Dorsolateral prefrontal cortex (tissue), 122 donors: ENCODE measurements at places on chromosomes 5 and 9.

DNA sequence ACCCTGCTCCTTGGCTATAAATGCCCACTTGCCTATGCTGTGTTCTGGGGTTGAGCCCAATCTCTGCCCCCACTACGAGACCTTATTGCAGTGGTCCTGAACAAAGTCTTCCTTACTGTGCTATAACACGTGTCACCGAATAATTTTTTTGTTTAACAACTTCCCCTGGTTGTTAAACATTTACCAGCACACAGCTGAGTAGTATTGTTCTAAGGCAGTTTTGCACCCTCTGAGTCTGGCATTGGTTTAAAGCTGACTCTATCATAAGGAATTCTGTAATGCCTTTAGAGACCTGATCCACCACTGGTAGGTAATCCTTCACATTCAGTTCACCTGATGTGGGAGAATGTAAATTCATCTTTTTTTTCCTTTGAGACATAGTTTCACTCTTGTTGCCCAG lies 25.6 kb upstream of the ANKRD31 start:
- no peak for DNase-seq

- DNase-seq: peak; percentile 66
Measured at GRCh38 chr5:93599399-93600120, 16.5 kb downstream of the NR2F1 start.

DNA sequence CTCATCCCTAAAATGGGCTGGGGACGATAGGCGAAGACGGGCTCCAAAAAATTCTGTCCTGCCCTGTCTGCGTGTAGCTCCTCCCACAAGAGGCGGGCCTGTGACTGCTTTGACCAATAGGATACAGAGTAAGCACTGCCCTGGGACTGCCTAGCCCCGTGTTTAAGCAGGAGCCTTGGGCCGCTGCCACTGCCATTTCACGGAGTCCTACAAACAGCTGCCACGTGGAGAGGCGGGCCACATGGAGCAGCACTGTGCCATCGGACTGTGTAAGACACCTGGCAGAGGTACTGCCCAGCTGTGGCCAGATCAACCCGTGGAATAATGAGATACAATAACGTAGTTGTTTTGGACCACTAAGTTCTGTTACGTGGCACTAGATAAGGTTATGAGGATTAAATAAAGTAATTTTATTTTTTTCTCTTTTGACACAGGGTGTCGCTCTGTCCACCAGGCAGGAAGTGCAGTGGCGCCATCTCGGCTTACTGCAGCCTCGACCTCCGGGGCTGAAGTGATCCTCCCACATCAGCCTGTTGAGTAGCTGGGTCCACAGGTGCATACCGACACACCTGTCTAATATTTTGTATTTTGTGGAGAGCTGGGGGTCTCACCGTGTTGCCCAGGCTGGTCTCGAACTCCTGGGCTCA lies 87.2 kb downstream of the LMNB1 start:
- no peak for DNase-seq

DNA sequence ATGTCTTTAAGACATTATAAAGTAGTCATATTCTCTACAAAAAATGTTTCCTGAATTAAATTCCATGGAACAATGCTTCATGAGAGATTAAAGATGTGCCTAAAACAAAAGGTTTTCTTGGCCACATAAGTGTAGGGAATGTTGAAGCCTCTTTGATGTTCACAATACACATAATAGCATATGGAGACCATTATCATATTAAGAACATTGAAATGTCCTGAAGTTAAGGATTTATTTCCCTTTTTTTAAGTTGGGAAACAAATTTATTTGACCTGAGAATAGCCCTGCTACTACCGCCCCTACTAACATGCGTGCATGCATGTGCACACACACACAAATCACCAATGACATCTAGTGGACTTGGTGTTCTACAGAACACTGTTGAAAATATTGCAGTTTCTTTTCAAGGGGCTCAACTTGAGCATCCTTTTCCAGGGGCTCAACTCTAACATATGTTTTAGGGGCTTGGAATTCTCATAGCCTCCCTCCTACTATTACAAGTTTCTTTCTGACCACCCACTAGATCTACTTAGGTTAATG lies 124.9 kb upstream of the C6 start:
- DNase-seq: no peak

- no peak for DNase-seq
Measured at GRCh38 chr9:133458643-133459312, 1.0 kb upstream of the CACFD1 start.

DNA sequence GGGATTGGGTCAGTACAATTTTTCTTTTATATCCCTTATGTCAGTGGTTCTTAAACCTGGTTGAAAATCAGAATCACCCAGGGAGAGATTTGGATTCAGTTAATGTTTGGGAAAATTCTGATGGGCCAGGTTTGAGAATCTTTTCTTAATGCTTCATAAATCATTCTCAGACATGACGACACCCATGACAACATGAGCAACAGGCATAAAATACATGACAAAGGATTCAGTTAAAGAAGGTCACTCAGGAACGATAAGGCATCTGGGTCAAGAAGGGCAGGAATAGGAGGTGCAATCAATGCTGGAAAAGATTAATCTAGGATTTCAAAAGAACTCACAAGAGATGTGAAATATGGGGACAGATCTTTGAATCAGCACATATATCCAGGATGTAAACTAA lies 41.8 kb downstream of the ELOVL7 start:
- no peak for DNase-seq

GRCh38 chr5:18944771-18945170 lies 1043.2 kb downstream of the CDH18 start:
- DNase-seq: no peak

DNA sequence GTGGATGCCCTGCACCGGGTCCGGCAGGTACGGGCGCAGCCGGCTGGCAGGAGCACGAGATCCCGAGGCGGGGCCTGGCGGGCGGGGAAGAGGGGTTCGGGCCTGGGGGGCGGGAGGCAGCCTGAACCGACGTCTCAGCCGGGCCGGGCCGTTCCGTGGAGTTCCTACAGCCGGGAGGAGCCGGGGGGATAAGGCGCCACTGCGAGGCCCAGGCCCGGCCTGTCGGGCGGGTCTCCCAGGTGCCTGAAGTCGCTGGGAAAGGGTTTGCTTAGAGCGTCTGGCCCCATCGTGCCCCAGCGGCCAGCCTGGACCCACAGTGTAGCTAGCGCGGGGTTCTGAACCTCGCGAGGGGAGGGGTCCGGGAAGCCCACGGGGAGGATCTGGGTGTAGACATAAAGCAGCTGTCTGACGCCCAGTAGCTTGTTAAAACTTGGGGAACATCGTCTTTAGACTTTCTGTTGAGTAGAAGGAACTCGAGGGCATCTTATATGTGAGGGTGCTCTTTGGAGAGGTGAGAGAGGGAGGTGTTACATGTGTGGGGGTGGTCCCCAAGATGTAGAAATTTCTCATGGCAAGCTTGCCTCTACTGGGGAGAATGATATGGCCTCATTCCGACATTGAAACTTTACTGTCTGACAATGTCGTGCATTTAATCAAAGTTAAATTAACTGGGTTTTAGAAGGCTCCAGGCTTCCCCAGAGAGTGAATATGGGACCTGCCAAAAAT lies 524 bp downstream of the FUBP3 start:
- no peak for DNase-seq

DNA sequence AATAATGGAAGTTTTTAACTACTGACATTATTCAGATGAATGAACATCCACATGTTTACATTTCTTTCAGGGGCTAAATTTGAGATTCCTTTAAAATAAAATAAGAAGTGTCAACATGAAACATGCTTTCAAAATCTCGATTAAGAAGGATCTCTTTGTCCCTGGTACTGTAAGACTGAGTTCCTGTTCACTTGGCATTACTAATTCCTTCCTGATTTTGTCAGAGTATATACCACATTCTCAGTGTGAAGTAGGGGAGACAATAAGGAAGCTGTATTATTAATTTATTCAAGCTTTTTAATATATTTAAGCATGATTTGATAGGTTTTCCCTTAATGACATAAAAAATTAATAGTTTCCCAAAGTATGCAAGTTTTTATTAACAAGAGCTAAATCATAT lies 81.5 kb upstream of the GRHPR start:
- DNase-seq: no peak

- no peak for DNase-seq
Measured at GRCh38 chr5:93378073-93378472, 202.9 kb downstream of the NR2F1-AS1 start.

- DNase-seq: no peak
Measured at GRCh38 chr5:137144656-137145055, 354.5 kb downstream of the SPOCK1 start.

GRCh38 chr9:124800306-124801259 lies 23.6 kb downstream of the OLFML2A start:
- DNase-seq: no peak

DNA sequence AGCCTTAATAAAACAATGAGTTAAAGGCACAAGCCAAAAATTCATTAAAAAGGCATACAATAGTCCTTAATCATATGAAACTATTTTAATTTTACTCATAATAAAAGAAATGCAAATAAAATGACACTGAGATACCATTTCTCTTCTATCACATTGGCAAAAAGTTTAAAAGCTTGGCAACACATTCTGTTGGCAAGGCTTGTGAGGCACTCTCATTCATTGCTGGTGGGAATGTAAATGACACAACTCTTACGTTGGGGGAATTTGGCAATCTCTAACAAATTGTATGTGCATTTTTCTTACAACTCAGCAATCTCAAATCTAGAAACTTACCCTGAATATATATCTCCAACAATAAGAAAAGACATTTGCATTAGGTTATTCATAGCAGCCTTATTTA lies 111.6 kb downstream of the PRELID2 start:
- no peak for DNase-seq

GRCh38 chr9:15231788-15232635 lies 75.0 kb downstream of the TTC39B start:
- DNase-seq: no peak

DNA sequence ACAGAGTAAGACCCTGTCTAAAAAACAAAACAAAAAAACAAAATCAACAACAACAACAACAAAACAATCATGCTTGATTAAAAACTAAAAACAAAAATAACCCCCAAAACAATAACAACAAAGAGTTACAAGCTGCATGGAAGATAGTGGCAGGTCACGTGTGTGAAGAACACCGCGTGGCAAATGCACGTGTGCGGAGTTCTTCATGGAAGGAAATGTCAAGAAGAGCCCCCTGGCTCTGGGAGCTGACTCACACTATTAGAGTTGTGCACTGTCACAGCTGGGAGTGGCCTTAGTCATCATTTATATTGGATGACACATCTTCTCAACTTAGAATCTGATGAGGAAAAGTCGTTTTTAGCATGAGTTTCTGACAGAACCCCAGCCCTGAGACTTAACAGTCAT lies 110.5 kb downstream of the JMY start:
- DNase-seq: no peak

DNA sequence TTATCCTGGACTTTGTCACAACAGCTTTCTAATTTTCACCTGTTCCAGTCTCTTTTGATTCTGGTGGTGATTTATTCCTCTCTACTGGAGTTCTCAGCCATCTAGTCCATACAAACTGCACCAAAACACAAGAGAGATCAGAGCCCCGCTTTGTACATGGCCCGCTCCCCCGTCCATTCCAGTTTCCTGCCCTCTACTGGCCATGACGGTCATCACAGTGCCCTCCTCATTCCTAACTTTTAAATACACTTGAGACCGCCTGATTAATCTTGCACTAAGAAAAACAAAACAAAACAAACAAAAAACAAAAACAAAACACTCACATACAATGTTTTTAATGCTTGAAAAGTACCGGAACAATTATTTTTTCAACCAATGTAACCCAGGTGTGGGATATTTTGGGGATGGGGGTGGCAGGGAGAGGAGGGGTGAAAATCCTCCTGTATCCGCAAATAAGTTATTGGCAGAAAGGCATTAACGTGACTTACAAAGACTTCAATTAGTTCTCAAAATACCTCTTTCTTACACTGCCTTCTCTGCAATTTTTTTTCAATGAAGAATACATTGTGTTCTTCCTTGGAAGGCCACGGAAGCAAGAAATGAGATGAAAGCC lies 84.8 kb upstream of the PAM start:
- no peak for DNase-seq

DNA sequence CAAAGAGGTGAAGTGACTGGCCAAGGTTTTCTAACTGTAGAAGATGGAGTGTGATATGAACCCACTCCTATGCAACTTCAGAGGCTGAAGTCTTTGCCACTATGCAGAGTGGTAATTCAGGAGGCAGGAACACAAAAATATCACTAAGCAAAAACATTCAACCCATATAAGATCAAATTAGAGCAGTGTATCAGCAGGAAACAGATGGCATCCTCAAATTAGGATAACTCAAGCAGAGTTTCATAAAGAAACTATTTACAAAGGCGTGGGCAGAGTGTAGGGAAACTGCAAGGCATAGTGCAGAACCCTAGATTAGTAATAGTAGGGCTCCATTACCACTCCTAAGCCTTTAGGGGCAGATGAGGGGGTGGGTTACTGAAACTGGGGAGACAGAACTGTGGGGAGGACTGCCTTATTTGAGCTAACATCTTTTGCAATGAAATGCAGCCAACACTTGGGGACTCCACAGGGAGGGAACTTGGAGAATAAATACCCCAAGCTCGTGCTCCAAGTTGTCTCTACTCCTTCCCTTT lies 72.2 kb downstream of the PTTG1 start:
- DNase-seq: no peak

DNA sequence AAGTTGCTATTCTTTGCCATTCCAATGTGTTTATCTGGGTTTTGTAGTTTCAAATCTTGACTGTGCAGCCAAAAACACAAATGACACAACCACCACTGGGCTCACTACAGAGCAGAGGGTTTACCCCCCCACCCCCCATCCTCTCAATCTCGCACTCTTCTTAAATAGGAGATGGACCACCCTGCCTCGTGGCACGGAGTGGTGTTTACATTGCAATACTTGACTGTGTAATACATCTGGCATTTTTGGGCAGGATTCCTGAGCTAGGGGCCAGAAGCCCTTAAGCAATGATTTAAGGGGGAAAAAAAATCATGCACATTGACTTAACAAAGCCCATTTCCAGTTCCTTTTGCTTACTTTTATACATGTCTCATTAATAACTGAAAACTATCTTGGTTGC lies 19.0 kb downstream of the PTCH1 start:
- no peak for DNase-seq

- DNase-seq: peak; percentile 41
Measured at GRCh38 chr5:108642170-108642906, 105.4 kb upstream of the FER start.

- DNase-seq: no peak
Measured at GRCh38 chr9:127567035-127567729, 44.9 kb upstream of the STXBP1 start.

- DNase-seq: no peak
Measured at GRCh38 chr5:109987970-109988369, 298.2 kb downstream of the MAN2A1 start.

DNA sequence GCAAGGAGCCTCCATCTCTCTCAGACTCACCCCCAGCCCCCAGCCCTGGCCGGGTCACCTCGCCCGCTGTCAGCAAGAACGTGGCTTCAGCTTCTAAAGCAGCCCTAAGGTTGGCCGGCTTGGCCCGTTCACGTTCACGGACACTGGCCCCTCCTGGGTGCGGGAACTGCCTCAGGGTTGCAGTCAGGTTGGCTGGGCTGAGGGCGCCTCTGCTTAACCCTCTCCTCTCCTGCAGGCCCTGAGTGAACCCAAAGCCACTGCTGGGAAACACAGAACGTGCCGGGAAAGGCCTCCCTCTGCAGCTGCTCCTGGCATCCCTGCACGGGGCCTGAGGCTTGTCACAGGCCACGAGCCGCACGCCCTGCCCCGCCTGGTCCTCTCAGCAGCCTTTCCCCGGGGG lies 40.1 kb upstream of the UBAC1 start:
- no peak for DNase-seq

- no peak for DNase-seq
Measured at GRCh38 chr9:111803924-111804323, 9.2 kb upstream of the SHOC1 start.
